ENCODE measurements at places on chromosomes 5 and 9. TPM values are rescaled to one million over a fixed set of nuclear protein-coding genes. Genes with fewer than 3 reads are reported as not detected.

The SPATA6L gene
- total RNA-seq: 8.9 TPM

DNA sequence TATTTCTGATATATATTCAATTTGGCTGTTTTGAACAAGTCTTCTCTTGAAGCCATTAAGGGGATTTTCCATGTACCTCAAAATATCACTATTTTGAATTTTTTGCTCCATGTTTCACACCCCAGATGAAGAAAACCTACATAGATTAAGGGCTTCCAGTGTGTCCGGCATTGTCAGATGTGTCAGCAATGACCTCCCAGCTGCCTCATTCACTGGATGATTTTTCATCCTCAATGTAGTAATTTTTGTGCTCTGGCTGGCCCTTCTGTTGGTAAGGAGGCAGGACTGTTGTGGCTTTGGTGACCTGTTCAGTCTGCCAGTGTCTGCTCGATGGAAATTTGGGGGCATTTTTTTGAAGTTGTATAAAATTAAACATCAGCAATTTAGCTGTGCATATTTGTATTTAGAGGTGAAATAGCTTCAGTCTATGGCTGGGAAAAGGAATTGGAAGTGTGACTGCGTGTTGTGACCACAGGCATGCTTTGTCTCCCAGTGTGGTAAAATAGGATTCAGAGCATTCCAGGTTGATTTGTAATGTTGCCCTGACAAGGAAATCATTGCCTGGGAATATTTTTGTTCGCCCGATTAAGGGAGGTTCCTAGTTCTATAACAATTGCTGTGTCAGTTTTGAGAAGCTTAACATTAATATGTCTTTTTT is 312.4 kb downstream of the ARHGEF28 start:
- DNase-seq: no peak
- no peaks in the 10 kb centered on the region for H3K4me1 ChIP-seq
- no peak overlapping the region for H3K4me3 ChIP-seq
- no peak overlapping the region for H3K27ac ChIP-seq

The GKAP1 gene
- 7.1 TPM for total RNA-seq

GRCh38 chr9:109817146-109817845 is 37.3 kb downstream of the PALM2AKAP2 start:
- H3K4me1 ChIP-seq: no peaks in the 10 kb centered on the region
- DNase-seq: no peak
- H3K27ac ChIP-seq: no peak overlapping the region
- H3K36me3 ChIP-seq: no peaks in the 10 kb centered on the region

DNA sequence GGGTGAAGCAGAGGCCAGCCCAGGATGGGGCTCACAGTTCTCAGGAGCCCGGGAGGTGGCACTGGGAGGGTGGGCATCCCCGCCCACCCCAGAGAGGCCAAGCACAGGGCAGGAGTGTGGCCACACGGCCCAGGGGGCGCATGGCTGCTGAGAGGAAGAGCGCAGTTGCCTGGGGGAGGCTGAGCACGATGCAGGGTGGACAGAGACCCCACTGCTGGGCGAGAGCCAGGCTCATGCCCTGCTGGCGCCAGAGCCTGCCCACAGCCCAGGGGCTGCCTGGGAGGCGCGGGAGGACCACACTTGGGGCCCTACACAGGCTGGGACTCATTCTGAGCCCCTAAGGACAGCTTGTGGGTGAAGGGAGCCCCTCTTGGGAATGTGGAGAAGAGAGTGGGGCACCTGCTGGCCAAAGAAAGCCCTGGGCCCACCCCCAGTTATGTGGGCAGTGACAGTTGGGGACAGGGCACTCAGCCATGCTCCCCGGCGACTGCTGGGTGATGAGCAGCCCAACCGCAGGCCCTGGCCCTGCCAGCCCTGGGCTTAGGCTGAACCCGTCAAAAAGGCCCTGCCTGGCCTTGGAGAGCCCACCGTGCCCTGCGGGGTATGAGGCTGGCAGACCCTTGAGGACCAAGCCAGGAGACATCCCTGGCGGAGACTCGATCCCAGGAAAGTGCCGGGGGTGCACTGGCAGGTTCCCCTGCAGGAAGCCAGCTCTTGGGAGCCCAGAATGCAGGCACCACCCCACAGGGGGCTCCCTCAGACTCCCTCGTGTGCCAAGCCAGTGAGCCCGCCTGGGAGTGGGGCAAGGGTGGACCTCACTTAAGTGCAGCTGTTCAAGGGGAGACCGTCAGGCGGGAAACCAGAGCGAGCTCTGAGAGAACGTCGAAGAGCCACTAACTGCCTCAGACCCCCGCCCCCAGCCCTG is 21.6 kb upstream of the CAMSAP1 start:
- no peak overlapping the region for H3K27ac ChIP-seq
- no peak overlapping the region for H3K4me3 ChIP-seq
- H3K4me1 ChIP-seq: peaks cover 3% of the 10 kb centered on the region
- no peaks in the 10 kb centered on the region for H3K27me3 ChIP-seq

The NUTM2G gene
- not detected for total RNA-seq

- H3K4me3 ChIP-seq: no peak overlapping the region
- H3K27ac ChIP-seq: no peak overlapping the region
- H3K27me3 ChIP-seq: no peaks in the 10 kb centered on the region
Observed at GRCh38 chr9:134348404-134349155, 22.3 kb downstream of the RXRA start.

- H3K36me3 ChIP-seq: no peaks in the 10 kb centered on the region
- H3K4me1 ChIP-seq: no peaks in the 10 kb centered on the region
Observed at GRCh38 chr9:98870782-98871557, 63.5 kb downstream of the GALNT12 start.

The TAF11L10 gene
- total RNA-seq: not detected

The ELOVL7 gene
- 0.29 TPM for total RNA-seq

GRCh38 chr5:123795688-123796087 is 283.7 kb downstream of the CSNK1G3 start:
- no peaks in the 10 kb centered on the region for H3K4me1 ChIP-seq
- no peaks in the 10 kb centered on the region for H3K36me3 ChIP-seq
- no peak overlapping the region for H3K4me3 ChIP-seq
- DNase-seq: no peak

DNA sequence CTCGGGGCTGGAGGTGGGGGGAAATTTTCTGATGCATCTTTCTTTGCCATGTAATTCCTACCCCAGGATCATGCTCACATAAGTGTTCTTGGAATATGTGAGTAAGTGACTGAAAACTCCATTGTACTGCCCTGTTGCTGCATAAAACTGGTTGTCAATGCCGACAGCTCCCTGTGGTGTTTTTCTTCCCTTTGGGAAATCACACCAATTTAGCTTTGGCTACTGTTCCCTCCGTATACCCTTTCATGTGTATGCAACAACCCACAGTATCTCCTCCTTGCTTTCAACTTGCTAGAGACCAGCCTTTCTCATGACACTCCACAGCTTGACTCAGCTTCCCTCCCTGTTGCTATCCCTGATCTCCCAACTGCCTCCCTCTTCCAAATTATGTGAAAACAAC is 240.6 kb downstream of the TRIM32 start:
- no peak overlapping the region for H3K27ac ChIP-seq
- no peak for DNase-seq
- H3K4me3 ChIP-seq: no peak overlapping the region
- H3K36me3 ChIP-seq: no peaks in the 10 kb centered on the region
- H3K4me1 ChIP-seq: no peaks in the 10 kb centered on the region

The PCDHGB2 gene
- 0.34 TPM for total RNA-seq

The SPATA31E1 gene
- not detected for total RNA-seq

The CHD1 gene
- total RNA-seq: 134 TPM

DNA sequence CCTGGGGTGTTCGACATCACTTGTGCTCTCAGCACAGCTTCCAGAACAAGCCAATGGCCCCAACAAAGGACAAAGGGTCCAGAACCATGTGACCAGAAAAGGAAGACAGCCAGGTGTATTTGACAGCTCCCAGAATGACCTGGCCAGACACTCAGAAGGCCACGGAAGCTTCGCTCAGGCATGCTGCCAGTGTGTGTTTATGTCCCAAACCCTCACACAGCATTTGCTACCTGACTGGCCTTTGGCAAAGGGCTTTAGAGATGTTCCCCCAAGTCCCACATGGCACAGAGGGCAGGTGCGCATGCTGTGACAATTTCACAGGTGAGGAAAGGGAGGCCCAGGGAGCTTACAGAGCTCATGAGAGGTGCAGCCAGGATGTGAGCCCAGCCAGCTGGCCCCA is 39.5 kb downstream of the MED10 start:
- no peak for DNase-seq
- no peaks in the 10 kb centered on the region for H3K27me3 ChIP-seq
- no peak overlapping the region for H3K4me3 ChIP-seq
- H3K27ac ChIP-seq: no peak overlapping the region
- no peaks in the 10 kb centered on the region for H3K4me1 ChIP-seq
- H3K36me3 ChIP-seq: no peaks in the 10 kb centered on the region

The TRIP13 gene
- 0.39 TPM for total RNA-seq

The CDH10 gene
- not detected for total RNA-seq

The GABRB2 gene
- not detected for total RNA-seq

The CCL27 gene
- total RNA-seq: not detected

GRCh38 chr9:93173365-93174051 is 10.4 kb upstream of the WNK2 start:
- no peak overlapping the region for H3K27ac ChIP-seq
- no peak for DNase-seq
- H3K4me1 ChIP-seq: no peaks in the 10 kb centered on the region
- H3K27me3 ChIP-seq: no peaks in the 10 kb centered on the region
- H3K36me3 ChIP-seq: no peaks in the 10 kb centered on the region

The DAB2 gene
- total RNA-seq: not detected

GRCh38 chr9:4799033-4799430 is 6.3 kb downstream of the RCL1 start:
- H3K4me3 ChIP-seq: no peak overlapping the region
- no peak for DNase-seq
- H3K36me3 ChIP-seq: no peaks in the 10 kb centered on the region
- no peak overlapping the region for H3K27ac ChIP-seq
- H3K27me3 ChIP-seq: no peaks in the 10 kb centered on the region

DNA sequence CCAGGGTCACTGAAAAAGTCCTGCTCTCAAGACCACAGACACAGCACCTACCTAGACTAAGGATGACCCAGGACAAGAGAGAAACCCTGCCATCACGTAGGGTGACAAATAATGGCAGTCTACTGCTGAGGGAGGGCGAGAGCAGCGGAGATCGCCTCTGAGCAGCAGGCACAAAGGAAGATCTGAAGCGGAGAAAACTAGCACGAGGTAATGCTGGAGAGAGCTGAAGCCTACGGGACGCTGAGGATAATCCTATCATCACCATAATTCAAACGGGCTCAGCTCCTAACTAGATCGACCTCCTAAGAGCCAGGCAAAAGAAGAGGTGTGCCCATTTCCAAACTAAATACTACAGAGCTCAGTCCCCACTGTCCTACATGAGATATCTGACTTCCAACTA is 41.3 kb downstream of the FBXO10 start:
- H3K36me3 ChIP-seq: no peaks in the 10 kb centered on the region
- H3K27ac ChIP-seq: no peak overlapping the region
- H3K4me1 ChIP-seq: no peaks in the 10 kb centered on the region
- no peaks in the 10 kb centered on the region for H3K27me3 ChIP-seq
- H3K4me3 ChIP-seq: no peak overlapping the region
- DNase-seq: no peak

GRCh38 chr9:105842023-105842644 is 147.8 kb downstream of the TMEM38B start:
- H3K4me3 ChIP-seq: no peak overlapping the region
- no peak overlapping the region for H3K27ac ChIP-seq
- H3K4me1 ChIP-seq: no peaks in the 10 kb centered on the region
- no peaks in the 10 kb centered on the region for H3K36me3 ChIP-seq

The SLC28A3 gene
- total RNA-seq: 0.41 TPM

The FOXI1 gene
- total RNA-seq: not detected

DNA sequence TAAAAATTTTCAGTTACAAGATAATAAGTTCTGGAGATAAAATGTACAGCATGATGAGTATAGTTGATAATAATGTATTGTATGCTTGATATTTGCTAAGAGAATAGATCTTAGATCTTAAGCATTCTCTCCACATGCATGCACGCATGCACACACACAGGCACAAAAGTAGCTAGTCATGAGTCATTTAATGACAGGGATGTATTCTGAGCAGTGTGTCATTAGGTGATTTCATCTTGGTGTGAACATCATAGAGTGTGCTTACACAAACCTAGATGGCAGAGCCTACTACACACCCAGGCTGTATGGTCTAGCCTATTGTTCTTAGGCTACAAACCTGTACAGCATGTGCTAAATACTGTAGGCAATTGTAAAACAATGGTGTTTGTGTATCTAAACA is 124.2 kb downstream of the PTTG1 start:
- H3K4me3 ChIP-seq: no peak overlapping the region
- no peak overlapping the region for H3K27ac ChIP-seq
- no peaks in the 10 kb centered on the region for H3K36me3 ChIP-seq
- DNase-seq: no peak

GRCh38 chr5:31854181-31855133 is 215.5 kb downstream of the PDZD2 start:
- H3K27me3 ChIP-seq: no peaks in the 10 kb centered on the region
- H3K36me3 ChIP-seq: no peaks in the 10 kb centered on the region

DNA sequence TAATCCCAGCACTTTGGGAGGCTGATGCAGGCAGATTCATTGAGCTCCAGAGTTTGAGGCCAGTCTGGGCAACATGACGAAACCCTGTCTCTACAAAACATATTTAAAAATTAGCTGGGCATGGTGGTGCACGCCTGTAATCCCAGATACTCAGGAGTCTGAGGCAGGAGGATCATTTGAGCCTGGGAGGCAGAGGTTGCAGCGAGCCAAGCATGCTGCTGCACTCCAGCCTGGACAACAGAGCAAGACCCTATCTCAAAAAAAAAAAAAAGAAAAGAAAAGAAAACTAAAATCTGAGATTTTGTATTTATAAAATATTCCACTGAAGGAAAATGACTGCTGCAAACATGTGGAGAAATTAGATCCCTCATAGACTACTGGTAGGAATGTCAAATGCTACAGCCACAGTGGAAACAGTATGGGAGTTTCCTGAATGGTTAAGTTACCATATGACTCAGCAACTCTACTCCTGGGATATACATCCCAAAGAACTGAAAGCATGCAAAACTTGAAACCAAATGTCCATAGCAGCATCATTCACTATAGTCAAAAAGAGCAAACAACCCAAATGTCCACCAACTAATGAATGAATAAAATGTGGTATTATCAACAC is 106.1 kb downstream of the UBAP2 start:
- H3K4me3 ChIP-seq: no peak overlapping the region
- H3K36me3 ChIP-seq: peaks cover 8% of the 10 kb centered on the region
- H3K27ac ChIP-seq: no peak overlapping the region
- H3K4me1 ChIP-seq: no peaks in the 10 kb centered on the region
- no peak for DNase-seq
- no peaks in the 10 kb centered on the region for H3K27me3 ChIP-seq

DNA sequence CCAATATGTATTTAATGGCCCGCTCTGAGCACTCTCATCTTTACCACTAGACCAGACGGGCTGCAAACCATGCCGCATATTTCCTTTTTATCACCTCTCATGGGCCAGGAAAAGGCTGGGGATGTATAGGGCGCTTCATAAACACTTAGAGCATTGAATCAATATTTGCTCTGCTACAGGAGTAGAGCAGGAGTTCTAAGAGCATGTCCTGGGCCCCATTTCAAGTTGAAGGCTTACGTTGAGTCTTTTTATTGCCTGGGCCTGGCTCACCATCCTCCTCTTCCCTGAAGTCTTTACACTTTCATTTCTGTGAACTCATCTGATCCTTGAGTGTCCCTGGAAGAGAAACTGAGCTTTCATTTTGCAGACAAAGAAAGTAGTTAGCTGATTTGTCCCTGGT is 112.4 kb downstream of the FSTL4 start:
- no peaks in the 10 kb centered on the region for H3K4me1 ChIP-seq
- DNase-seq: no peak
- no peaks in the 10 kb centered on the region for H3K27me3 ChIP-seq

Measured in naive thymus-derived CD4-positive, alpha-beta T cell (primary cell).